ENCODE measurements at places on chromosomes 6 and 20. TPM values are rescaled to one million over a fixed set of nuclear protein-coding genes. Genes with fewer than 3 reads are reported as not detected.

Gene TNF
- total RNA-seq: 0.23 TPM

GRCh38 chr20:1273366-1273765, 7.3 kb downstream of the SNPH start:
- no peaks in the 10 kb centered on the region for H3K36me3 ChIP-seq
- no peak for DNase-seq
- no peaks in the 10 kb centered on the region for H3K4me1 ChIP-seq
- H3K27me3 ChIP-seq: no peaks in the 10 kb centered on the region
- no peak overlapping the region for H3K27ac ChIP-seq
- no peak overlapping the region for H3K4me3 ChIP-seq

Gene CASS4
- 0.14 TPM for total RNA-seq

DNA sequence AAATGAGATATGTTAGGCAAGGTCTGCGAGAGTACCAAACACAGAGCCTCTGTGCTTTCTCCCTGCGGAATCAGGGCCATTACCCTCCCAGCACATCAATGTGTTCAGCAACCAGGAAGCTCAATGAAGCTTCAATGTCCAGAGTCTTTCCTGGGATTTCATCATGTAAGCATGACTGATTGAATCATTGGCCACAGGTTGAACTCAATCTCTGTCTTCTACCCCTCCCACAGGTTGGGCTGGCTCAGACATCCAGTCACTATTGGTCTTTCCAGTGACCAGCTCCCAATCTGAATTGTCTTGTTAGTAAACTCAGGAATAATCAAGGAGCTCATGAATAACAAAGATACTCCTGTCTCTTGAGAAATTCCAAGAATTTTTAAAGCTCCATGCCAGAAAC, 2.7 kb upstream of the DTD1 start:
- peaks cover 3% of the 10 kb centered on the region for H3K27me3 ChIP-seq
- H3K36me3 ChIP-seq: no peaks in the 10 kb centered on the region

DNA sequence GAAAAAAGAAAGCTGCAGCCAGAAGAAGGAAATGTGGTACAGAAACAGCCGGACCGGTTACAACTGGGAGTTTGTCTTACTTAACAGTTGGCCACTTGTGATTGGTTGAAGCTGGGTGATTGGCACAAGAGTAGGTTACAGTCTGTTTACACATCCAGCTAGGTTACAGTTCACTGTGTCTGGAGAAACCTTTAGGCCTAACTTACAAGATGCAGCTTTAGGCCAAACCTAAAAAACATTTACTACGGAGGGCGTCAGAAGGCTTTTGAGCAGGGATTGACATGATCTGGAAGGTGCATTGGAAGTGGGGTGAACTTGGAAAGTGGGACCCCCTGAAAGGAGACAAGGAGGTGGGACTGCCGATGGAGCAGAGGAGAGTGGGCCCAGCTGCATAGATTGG, 122.3 kb downstream of the BANF2 start:
- H3K4me1 ChIP-seq: peaks cover 30% of the 10 kb centered on the region
- no peaks in the 10 kb centered on the region for H3K27me3 ChIP-seq
- no peak for DNase-seq
- H3K4me3 ChIP-seq: no peak overlapping the region
- no peaks in the 10 kb centered on the region for H3K36me3 ChIP-seq
